Activated T-cell treated with anti-CD3 and anti-CD28 coated beads, Interleukin-2, amount 50 U/mL, for 72 hours (primary cell): ENCODE measurements at places on chromosomes 12 and 14. TPM values are rescaled to one million over a fixed set of nuclear protein-coding genes. Genes with fewer than 3 reads are reported as not detected.

- DNase-seq = no peak
- no peak overlapping the region for H3K4me3 ChIP-seq
- no peaks in the 10 kb centered on the region for H3K36me3 ChIP-seq
- no peaks in the 10 kb centered on the region for H3K4me1 ChIP-seq
- no peak overlapping the region for H3K27ac ChIP-seq
Measured at GRCh38 chr12:77818351-77818750, 12.3 kb upstream of the NAV3 start.

- H3K4me3 ChIP-seq = peak overlapping the region; percentile 31
- H3K27me3 ChIP-seq = peaks cover 95% of the 10 kb centered on the region
- no peak for DNase-seq
- peaks cover 45% of the 10 kb centered on the region for H3K4me1 ChIP-seq
Measured at GRCh38 chr14:60641742-60642269, 7.5 kb downstream of the SIX1 start.

GRCh38 chr12:6045438-6045837 is 79.0 kb downstream of the VWF start:
- no peak overlapping the region for H3K27ac ChIP-seq
- peaks cover 6% of the 10 kb centered on the region for H3K27me3 ChIP-seq
- no peaks in the 10 kb centered on the region for H3K36me3 ChIP-seq
- DNase-seq = no peak
- H3K4me3 ChIP-seq = no peak overlapping the region
- no peaks in the 10 kb centered on the region for H3K4me1 ChIP-seq

GRCh38 chr12:89231686-89232085 is 120.6 kb downstream of the DUSP6 start:
- peak overlapping the region; percentile 55 for H3K27ac ChIP-seq
- DNase-seq = no peak
- peak overlapping the region; percentile 49 for H3K4me3 ChIP-seq
- no peaks in the 10 kb centered on the region for H3K27me3 ChIP-seq
- H3K4me1 ChIP-seq = peaks cover 71% of the 10 kb centered on the region

DNA sequence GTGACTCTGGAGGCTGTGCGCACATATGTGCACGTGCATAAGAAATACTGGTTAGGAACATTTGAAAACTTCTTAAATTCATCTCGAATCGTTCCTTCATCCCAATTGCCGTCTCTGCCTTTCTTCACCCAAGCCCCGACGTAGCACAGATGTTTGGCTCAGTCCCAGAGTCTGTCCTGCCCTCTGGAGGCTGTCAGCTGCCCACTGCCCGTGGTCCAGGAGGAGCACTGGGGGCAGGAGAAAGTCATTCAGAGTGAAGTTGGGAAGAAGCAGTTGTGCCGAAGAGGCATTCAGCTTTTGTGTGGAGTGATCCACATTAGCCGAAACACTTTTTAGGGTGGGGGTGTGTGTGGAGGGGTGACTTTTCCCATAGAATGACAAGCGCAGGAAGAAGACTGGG is 124.9 kb downstream of the TSPAN9 start:
- no peak for DNase-seq
- H3K27ac ChIP-seq = no peak overlapping the region
- H3K36me3 ChIP-seq = no peaks in the 10 kb centered on the region

DNA sequence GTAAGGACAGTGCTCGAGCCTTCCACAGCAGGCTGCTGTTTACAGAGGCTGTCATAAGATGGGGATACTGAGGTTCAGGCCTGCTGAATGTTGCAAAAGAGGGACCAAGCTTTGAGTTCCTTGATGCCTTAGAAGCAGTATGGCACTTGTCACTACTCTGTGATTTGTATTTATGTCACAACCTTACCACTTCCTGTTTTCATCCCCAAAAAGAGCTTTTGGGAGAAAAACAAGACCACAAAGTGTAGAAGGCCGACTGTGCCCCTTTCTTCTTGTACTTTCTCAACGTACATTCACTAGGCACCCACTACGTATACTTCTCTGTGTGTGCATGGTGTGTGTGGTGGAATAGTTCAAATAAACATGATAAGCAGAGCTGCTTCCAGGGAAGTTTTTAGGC is 90.1 kb downstream of the DRAM1 start:
- H3K36me3 ChIP-seq = no peaks in the 10 kb centered on the region
- no peak for DNase-seq
- peaks cover 18% of the 10 kb centered on the region for H3K4me1 ChIP-seq
- no peak overlapping the region for H3K27ac ChIP-seq

- DNase-seq = no peak
- H3K27me3 ChIP-seq = peaks cover 20% of the 10 kb centered on the region
- no peaks in the 10 kb centered on the region for H3K4me1 ChIP-seq
- H3K4me3 ChIP-seq = no peak overlapping the region
- no peak overlapping the region for H3K27ac ChIP-seq
- H3K36me3 ChIP-seq = no peaks in the 10 kb centered on the region
Measured at GRCh38 chr14:32009221-32009975, 67.7 kb upstream of the ARHGAP5 start.

KLRG1 gene
- 2.5 TPM for total RNA-seq

TMEM179 gene
- total RNA-seq = not detected

FGF23 gene
- not detected for total RNA-seq

SLC8A3 gene
- total RNA-seq = 0.93 TPM
